ENCODE measurements at places on chromosomes 6 and 20.

DNA sequence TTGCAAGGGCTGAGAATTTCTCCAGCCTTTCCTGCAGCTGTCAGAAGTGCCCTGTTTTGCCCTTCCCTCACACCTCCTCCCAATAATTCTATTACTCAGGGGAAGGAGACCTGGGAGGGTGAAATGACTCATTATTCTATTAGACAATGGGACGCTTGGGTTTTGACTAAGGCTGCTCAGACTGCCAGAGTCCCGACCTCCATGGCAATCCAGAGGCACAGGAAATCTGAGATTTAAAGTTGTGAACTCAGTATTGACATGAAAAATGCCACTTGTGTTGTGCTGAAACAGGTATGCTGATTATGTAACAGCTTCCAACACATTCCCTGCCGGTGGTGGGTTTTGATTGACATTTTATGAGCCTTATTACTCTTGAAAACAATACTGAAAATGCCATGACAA is 625.9 kb upstream of the FLRT3 start:
- no peak for DNase-seq

GRCh38 chr20:44414808-44415207 is 59.3 kb downstream of the HNF4A start:
- DNase-seq: no peak

GRCh38 chr6:13241364-13241763 is 87.0 kb downstream of the TBC1D7 start:
- no peak for DNase-seq

DNA sequence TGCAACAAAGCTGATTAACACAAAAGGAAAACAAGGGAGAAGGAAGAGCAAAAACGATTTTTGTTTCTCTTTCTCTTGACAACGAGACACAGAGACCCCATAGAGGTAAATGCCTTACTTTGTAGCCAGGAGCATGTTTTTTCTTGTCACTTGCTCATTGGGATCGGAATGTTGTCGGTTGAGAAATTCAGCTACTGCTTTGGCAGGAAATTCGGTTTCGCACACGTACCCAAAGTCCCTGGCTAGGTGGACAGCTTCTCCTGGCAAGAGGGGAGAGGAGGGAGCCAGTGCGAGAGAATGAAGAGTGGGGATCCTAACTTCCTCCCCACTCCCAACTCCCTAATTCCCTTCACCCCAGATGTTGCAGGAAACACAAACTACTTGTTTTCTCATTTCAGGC is 14.5 kb downstream of the TFAP2A start:
- no peak for DNase-seq

DNA sequence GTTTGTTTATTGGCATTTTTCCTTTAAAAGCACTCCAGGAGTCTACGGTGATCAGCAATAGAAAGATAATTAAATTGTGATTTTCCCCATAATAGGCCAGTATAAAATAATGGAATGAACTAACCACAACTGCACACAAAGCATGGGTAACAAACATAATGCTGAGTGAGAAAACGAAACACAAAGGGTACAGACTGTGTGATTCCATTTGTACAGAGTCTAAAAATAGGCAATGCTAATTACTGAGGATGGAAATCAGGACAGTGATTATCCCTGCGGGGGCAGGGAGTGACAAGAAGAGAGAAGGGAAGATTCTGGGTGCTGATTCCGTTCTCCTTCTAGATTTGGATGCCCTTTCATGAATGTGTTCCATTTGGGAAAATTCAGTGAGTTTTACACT is 478.1 kb downstream of the PREX1 start:
- DNase-seq: no peak

DNA sequence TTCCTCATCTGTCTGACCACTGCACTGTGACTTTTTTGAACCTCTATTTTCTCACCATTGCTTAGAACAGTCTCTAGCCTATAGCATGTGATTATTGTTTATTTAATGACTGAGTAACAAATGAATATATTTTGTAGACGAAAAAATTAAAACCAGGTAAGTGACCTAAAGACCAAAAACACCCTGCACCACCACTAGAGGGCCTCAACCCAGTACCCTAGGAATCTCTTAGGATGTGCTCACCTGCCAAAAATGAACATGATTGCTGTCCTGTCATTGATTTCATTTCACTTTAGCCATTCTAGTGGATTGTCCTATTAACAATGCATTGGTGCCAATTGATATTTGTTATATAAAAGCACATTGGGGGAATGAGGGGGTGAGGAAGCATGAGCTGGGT is 199.1 kb downstream of the COL9A1 start:
- no peak for DNase-seq

GRCh38 chr20:34249291-34249690 is 8.1 kb downstream of the ASIP start:
- no peak for DNase-seq
